ENCODE measurements at places on chromosomes 12 and 14.

GRCh38 chr14:94132285-94132887, 3.0 kb upstream of the IFI27L2 start:
- peak; percentile 58 for DNase-seq

DNA sequence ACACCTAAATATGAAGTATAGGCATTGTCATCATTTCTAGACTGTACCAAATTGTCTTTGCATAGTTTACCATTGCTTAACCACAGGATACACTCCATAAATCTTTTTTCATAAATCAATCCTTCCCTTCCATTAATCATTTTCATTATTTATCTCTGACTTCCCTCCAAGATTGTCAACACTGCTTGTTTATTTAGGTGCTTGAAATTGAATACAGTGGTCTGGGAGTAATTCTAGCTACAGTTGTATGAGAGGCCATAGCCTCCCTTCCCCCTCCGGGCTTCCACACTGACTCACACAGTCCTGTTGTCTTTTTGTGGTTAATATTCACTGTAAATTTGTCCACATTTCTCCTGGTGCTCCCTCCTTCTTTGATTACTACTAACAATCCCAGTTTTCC, 114.2 kb upstream of the ARID2 start:
- DNase-seq, result no peak

DNA sequence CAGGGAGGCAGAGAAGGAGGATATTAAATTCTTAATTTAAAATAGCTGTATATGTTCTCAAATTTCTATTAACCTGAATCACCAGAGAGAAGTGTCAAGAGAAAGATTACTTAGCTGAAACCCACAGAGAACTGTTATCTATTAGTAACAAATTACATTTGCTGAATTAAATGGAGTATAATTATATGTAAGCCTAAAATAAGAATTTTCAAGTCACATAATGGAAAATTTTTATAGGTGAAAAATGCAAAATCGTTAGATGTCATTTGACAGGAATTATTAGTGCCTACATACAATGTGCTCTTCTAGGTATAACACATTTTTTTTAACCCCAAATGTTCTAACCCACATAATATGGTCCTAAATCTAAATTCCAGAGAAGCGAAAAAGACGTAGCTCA, 4.1 kb upstream of the ATP2B1 start:
- no peak for DNase-seq

DNA sequence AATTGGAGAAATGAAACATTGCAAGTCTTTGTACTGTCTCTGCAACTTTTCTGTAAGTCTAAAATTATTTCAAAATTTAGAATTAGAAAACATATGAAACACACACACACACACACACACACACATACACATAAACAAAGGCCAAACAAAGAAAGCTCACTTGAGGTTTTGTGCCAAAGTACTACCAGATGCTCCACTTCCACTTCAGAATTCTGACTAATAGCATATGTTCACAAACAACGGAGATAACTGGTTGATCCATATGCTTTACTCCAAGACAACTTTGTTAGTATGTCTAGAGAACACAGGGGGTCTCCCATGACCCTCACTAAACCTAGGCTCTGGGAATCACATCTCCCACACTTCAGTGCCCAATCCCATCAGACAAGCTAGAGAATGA, 133.8 kb upstream of the CLEC14A start:
- no peak for DNase-seq

GRCh38 chr12:19227190-19227879, 97.8 kb downstream of the PLEKHA5 start:
- no peak for DNase-seq

DNA sequence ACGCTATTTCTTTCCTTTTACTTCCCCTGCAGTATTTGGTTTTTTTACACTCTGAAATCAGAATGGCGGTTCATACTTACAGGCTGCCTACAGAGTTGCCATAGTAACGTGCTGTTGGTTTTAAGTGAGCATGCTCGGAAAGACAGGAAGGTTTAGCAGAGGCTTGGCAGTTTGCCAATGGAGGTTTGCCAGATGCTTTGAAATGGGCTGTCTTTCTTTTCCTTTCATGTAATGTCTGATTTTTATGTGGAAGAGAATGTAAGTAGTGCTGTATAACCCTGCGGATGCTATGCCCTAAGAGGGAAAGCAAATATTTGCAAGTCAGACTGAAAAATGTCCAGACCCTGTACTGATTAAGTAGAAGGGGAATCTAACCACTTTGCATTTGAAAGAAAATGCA, 32.8 kb downstream of the ARID4A start:
- DNase-seq, result peak; percentile 93

Measured in T-helper 1 cell (primary cell).